ENCODE measurements at places on chromosomes 7 and 10.

- no peak for DNase-seq
Observed at GRCh38 chr10:57959318-57960006, 308.2 kb downstream of the IPMK start.

DNA sequence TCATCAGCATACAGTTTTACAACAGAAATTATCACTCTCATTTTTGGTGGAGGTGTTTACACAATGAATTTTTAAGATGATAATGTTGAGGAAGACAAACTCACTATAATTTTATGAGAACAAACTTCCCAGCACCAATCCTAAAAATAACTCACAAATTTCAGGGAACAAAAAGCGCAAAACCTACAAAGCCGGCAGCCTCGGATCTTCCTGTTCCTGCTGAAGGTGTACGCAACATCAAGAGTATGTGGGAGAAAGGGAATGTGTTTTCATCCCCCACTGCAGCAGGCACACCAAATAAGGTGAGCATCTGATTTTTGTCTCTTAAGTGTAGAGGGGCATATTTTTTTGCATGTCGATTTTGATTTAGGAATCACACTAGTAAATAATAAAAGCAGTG lies 26.5 kb upstream of the AGBL3 start:
- no peak for DNase-seq

DNA sequence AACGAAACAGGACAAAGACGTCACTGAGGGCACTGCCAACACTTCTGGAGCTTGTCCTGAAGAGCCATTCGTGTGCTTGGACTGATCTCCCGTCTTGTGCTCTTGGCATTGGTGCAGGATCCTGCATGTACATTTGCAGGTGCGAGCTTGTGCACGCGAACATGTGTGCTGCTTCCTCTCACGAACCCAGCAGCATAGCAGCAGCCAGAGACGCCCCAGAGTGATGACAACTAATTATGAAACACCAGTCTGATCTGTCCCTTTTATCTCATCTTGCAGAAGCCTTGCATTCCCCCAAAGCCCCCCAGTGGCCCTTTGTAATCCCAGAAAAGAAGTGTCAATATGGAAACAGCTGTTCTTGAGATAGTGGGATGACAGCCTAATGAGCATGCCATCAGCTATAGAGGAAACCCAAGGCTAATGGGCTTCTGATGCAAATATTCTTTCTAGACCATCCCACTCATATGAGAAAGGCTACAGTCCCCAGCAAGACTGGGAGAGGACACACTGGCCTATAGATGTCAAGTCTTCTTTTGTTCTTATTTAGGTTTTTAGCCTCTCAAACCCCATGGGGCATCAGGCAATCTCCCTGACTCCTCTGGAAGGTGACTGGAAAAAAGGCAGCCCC lies 310.6 kb downstream of the FRMD4A start:
- peak; percentile 97 for DNase-seq

DNA sequence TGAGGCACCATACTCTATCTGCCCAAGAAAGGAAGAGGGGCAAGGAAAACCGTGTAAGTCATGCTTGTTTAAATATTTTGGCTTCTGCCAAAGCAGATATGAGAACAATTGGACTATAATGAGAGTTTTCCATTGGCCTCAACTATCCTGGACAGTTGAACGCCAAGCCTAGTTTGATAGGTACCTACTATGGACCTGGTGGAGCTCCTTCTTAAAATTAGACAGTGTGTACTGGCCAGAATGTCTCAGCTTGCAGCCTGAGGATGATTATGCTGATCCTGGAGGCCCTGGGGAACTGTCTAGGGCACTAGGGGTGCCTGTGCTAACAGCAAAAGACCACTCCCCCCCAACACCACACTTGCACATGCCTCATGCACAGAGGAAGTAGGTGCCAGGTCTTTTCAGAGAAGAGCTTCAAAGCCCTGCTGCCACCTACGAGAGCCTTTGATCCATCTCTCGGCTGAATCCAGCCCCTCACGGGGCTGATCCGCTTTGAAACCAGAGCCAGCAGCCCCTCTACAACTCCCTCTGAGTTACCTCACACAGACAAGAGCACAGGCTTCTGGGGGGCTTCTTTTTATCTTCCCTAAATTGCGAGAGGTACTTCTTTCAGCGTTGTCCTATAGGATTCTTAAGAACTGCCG lies 473.8 kb upstream of the GALNT17 start:
- no peak for DNase-seq

DNA sequence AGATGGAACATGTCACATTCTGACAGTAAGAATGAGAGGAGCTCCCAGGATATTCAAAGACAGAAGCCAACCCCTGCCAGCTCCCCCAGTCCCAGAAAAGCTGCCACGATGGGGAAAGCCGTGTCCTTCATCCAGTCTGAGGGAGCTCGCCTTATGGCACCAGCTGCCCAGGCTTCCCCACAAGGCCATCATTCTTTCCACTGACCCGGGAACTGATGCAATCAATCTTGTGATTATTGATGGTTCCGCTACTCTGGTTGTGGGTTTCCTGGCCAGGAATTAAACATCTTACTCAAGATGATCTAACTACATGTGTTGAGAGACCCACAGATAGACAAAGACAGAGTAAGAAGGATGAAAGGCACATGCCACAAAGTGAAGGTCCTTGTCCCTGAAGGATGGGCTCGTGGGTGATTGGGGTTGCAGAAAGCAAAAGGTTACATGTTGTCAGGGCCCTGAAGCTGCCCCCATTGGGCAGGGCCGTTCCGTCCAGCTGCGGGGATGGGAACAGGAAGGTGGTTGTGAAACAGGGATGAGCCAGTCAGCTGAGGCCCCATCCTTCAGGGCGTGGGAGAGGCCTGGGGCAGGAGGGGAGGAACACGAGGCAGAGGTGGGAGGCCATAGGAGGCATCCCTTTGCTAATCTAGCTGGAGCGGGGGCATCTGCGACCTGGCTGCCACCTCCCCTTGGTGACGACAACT lies 127.6 kb downstream of the OAT start:
- no peak for DNase-seq

GRCh38 chr7:16202303-16202702 lies 219.0 kb downstream of the CRPPA start:
- DNase-seq: no peak

GRCh38 chr10:35716776-35717175 lies 74.7 kb upstream of the FZD8 start:
- DNase-seq: no peak

DNA sequence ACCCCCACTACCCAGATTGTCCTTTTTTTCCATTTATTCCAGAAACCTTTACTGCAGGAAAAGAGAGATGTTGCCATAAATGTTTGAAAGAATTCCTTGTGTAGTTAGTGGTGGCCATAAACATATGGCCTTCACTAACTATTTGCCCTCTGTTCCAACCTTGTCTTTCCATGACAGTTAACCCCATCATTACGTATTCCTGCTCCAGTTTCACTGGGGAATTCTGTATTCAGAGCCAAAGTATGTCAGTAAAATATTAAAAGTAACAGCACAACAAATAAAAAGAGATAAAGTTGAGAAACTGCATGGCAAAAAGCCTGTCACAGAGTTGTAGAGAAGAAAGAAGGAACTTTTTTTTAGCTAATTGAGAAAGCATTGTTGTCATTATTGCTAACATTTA lies 261.3 kb downstream of the BICC1 start:
- no peak for DNase-seq

DNA sequence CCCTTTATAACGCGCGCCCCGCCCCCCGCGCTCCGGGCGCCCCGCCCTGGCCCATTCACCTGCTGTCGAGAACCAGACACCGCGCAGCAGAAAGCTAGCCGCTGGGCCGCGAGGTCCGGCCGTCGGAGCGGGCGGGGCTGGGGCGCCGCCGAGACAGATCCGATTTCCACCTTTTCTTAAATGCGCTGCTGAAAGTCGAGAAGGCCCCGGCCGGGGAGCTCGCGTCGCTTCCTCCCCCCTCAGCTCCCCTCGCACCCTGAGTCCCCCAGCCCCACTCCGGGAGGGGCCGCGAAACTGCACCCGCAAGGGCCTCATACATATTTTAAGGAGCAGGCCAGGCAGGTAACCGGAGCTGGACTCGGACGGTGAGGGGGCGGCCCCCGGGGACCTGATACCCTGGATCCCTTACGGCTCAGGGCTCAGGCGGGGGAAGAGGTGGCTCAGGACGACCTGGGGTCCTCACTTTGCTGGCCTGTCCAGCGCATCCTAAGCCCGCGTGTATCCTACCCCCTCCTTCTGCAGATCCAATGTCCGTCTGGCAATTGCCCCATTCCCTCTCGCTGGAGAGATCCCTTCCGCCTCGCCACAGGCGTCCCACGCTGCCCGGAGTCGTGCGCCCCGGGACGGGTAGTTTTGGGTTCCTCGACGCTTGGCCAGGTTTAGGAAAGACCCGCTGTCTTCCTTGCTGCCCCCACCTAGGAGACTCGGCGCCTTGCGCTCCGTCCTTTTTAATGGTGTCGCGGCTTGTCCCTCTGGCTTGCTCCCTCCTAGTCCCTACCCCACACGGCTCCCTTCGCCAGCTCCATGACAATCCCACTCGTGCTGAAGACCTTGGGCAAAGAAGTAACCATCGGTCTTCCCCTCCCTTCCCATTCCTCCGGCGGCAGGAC lies 170.6 kb downstream of the UBE2H start:
- no peak for DNase-seq

DNA sequence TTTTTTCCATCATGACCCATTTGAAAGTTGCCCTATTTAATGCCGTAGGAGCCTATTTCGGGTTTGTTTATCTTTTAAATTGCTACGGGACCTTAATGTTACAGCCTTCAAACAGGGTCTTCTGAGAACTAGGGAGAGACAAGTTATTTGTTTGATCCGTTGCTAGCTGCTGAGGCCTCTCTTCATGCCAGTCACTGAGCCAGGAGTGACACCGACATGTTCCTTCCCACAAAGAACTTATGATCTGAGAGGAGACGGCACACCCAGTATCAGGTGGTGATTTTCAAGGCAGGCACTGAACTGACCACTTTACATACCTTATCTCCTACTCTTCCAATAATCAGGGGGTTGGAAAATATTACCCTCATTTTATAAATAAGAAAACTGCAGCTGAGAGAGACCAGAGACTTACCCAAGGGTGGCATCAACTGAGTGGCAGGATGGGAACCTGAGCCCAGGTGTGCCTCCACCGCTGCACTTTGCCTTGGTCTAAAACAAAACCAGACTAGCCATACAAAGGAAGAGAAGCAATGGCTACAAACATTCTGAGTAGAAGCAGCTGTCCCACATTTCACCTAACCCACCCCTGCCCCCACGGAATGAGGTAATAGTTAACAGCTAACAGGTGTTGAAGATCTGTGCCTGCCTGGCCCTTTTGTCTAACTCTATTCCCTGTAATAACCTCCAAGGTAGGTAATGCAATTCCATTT lies 40.5 kb downstream of the PPP1R3C start:
- DNase-seq: peak; percentile 97

- DNase-seq: no peak
Observed at GRCh38 chr10:73218431-73219191, 28.4 kb downstream of the DNAJC9 start.

DNA sequence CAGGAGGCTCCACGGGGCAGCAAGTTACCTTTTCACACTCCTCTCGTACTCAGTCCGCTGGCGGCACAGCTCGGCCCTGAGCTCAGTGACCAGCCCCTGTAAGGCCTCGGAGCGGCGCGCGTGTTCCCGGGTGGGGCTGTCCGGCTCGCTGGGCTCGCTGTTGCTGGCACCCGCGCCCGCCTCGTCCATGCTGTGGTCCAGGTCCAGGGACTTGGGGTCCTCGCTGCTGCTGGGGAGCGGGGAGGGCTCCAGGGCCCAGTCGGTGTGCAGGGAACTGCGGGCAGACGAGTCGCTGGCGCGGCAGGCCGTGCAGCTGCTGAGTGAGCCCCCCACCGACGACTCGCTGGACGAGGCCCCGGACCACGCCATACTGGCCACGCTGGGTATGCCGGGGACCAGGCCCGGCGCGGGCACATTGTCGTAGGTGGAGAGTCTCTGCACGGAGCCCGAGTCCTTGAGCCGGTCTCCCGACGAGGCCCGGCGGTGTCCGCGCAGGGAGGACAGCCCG lies 143.8 kb downstream of the MAPK8 start:
- DNase-seq: no peak

GRCh38 chr7:37683246-37684120 lies at the start of gene GPR141:
TSS of gene GPR141 (plus strand) at chr7:37683766. CDS start at chr7:37740394, 56,628 bp downstream.
- no peak for DNase-seq

- no peak for DNase-seq
Observed at GRCh38 chr10:79079054-79079397, 10.3 kb downstream of the ZMIZ1 start.

GRCh38 chr10:31947144-31947926 lies 18.7 kb upstream of the ARHGAP12 start:
- DNase-seq: peak; percentile 56

GRCh38 chr10:128310971-128311658 lies 184.9 kb upstream of the MKI67 start:
- DNase-seq: no peak

- DNase-seq: no peak
Observed at GRCh38 chr7:43647673-43648472, 65.0 kb downstream of the STK17A start.

GRCh38 chr7:36570528-36571189 lies 153.6 kb downstream of the AOAH start:
- no peak for DNase-seq

DNA sequence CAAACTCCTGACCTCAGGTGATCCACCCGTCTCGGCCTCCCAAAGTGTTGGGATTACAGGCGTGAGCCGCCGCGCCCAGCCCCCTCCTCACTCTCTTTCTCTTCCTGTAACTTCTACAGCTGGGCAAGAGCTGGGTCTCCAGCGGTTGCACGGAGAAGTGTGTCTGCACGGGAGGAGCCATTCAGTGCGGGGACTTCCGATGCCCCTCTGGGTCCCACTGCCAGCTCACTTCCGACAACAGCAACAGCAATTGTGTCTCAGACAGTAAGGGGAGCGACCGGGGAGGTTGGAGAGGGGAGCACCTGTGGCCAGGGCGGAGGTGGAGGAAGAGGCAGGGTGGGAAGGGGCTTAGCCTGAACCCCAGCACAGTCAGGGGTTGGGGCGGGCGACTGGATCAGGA lies 41.4 kb downstream of the EPHB4 start:
- no peak for DNase-seq

- no peak for DNase-seq
Observed at GRCh38 chr10:30784524-30784896, 155.0 kb upstream of the LYZL2 start.

- no peak for DNase-seq
Observed at GRCh38 chr10:1347962-1348772, 292.0 kb downstream of the WDR37 start.

DNA sequence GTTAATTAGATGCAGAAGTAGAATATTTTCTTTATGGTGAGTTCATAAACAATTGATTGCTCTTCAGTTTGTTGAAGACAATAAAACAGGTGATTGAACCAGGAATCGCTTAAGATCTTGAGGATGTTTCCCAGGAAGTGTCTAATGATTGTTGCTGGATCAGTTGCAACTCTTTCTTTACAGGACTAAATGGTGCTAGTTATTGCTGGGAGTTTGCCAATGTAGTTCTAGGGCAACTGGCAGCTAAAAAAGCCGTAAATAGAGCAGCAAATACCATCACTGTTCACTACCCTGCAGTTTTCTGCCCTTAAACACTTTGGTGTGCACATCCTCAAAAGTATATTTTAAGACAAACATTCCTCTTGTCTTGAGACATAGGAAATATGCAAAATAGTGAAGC lies 119.2 kb upstream of the ANK3 start:
- no peak for DNase-seq

- DNase-seq: no peak
Observed at GRCh38 chr7:2164646-2165045, 68.1 kb downstream of the MAD1L1 start.

All from NCI-H146 (cell line).